ENCODE measurements at places on chromosomes 7 and 10. TPM values are rescaled to one million over a fixed set of nuclear protein-coding genes. Genes with fewer than 3 reads are reported as not detected.
A peak's percentile ranks its signal among the peaks of the same experiment; 100 is the strongest.

ANKRD7 gene
- not detected for total RNA-seq

LRIT1 gene
- total RNA-seq, result not detected

TMEM213 gene
- 1.1 TPM for total RNA-seq

CPEB3 gene
- total RNA-seq, result 2.8 TPM

RPEL1 gene
- total RNA-seq, result 0.13 TPM

MSS51 gene
- total RNA-seq, result 2.8 TPM

DNA sequence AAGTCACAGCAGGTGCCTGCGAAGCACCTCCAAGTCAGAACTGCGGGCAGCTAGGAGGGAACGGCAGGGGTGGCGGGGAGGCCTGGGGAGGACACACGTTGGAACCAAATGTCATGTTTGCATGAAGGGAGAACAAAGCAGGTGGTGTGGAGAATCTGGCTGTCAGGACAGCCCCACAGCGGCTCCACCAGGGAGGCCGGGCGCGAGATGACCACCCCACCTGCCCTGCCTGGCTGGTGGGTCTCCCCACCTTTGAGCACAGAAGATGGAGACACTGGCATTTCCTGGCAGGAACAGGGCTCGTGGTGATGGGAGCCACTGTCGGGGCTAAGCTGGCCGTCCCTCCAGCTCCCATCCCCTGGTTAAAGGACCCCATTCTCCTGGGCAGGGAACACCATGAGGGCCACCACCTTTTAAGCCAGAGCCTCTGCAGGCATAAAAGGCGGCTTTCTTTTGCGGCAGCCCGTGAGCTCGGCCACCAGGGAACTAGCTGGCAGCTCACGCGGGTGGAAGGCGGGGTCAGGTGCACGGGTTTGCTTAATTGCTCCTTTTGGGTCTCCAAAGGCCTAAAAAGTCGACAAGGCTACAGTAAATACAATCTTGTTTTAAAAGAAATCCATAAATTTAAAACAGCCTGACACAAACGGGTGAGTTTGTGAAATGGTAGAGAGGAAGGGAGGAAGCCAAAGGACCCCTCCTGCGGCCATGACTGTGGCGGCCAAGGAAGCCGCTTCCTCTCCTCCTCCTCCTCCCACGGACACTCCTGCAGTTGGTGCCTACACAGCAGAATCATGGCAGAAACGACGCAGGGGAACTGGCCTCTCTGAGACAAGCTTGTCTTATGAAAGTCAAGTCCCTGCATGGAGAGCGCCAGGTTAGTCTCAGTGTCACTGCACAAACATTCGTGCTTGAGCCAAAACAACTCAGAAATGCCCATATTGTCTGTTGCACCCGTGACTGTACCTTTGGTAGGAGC is 213.8 kb downstream of the DNAJB6 start:
- no peak for DNase-seq

DNA sequence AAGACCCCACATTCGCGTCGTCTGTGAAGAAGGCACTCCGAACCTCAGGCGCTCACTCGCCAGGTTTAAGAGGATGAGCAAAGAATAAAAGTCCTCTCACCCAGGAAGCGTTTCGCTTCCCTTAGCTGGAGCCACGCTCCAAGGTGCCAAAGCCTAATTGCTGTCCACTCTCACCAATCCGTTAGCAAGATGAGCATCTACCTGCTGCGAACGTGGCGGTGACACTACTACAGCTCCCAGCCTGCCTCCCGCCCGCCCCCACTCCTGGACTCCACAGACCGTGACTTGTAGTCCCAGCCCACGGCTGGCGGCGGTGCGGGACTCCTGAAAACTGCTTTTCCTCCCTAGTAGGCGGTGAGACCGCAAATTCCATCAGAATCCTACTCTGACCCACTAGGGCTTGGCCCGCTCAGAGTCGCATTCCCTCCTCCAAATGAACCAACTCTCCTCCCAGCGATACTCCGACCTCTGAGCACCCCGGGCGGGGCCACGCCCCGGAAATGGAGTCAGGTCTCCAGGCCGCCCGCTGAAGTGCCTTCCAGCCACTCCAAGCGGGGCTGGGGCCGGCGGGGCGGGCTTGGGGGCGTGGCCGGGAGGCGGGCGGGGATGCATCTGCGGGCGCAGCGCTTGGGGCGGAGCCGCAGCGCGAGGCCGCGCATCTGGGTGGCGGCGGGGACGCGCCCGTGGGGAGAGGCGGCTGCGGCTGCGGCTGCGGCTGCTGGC is 521 bp upstream of the PTPN12 start:
- peak; percentile 97 for DNase-seq

DNA sequence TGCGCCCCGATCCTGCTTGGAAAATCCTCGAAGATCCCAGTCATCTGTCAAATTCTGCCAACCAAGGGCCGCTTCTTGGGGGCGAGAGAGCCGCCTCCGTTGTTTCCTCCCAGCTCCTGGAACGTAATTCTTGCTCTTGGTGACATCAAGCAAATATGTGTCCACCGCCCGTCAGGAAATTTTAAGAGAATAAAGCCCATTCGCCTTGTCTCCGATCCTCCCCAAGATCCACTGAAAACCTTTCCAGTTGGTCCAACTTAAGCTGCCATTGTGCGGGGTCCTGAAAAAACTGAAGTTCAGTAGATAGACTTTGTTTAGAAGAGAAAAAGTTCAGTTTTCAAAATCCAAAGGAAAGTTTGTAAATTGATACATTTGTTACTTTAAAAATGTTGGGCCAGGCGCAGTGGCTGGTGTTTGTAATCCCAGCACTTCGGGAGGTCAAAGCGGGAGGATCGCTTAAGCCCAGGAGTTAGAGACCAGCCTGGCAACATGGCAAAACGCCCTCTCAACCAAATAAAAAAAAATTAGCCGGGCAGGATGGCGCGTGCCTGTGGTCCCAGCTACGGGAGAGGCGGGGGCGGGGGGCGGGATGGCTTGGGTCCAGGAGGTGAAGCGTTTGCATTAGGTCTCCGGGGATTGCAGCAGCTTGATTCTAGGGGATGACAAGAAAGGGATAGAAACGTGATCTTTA is 1.0 kb upstream of the ZNF800 start:
- DNase-seq, result no peak

- no peak for DNase-seq
These were observed 365.9 kb downstream of the REEP3 start for GRCh38 chr10:63887023-63887589.

DNA sequence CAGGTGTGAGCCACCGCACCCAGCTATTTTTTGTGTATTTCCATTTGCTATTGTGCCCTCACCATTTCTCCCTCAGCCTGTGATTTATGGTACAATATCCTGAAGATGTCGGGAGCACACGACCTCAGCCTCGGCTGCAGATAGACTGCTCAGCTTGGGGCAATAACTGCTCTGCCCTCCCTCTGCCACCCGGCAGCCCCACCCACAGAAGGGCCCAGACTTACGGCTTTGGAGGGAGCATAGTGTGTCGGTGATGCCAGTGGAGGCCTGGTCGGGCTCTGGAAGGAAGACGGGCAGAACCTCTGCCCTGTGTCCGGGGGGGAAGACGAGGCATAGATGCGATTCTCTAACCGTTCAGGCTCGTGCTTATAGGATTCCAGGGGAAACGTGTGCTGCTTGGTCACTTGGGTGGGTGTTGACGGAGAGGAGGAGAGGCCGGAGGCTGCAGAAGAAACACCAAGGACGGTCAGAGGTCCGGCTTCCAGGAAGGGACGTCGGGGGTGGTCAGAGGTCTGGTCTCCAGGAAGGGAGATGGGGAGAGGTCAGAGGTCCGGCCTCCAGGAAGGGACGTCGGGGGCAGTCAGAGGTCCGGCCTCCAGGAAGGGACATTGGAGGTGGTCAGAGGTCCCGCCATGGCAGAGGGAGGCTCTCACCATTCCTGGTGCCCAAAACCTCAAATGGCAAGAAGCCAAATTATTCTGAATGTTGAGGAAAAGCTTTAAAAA is 155.7 kb upstream of the RHEB start:
- no peak for DNase-seq

- DNase-seq, result no peak
These were observed 109.2 kb downstream of the ARHGAP12 start for GRCh38 chr10:31819391-31819820.

DNA sequence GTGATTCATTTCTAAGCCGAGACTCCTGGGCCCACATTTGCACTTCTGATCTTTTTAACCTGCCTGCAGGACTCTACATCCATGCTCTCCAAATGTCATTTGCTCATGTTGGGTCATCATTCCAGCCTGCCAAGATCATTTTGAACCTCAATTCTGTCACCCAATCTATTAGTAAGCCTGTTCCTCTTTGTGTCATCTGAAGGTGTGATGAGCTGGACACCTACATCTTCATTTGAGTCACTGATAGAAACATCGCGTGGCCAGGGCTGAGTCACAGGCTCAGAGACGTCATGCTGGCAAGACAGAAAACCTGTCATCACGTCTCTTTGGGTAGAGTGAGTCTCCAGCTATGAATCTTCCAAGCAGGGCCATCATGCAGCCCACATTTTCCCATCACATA is 65.3 kb upstream of the SLF2 start:
- peak; percentile 62 for DNase-seq

GRCh38 chr7:146175716-146176115 is 59.1 kb downstream of the CNTNAP2 start:
- no peak for DNase-seq

GRCh38 chr10:122287570-122287969 is 16.5 kb downstream of the BTBD16 start:
- DNase-seq, result no peak
